ENCODE measurements at places on chromosomes 12 and 14.
A peak's percentile ranks its signal among the peaks of the same experiment; 100 is the strongest.

- no peak for DNase-seq
Measured at GRCh38 chr12:121515615-121516014, 65.2 kb downstream of the KDM2B start.

GRCh38 chr12:89353188-89353822 lies 1.0 kb upstream of the DUSP6 start:
- peak; percentile 91 for DNase-seq

DNA sequence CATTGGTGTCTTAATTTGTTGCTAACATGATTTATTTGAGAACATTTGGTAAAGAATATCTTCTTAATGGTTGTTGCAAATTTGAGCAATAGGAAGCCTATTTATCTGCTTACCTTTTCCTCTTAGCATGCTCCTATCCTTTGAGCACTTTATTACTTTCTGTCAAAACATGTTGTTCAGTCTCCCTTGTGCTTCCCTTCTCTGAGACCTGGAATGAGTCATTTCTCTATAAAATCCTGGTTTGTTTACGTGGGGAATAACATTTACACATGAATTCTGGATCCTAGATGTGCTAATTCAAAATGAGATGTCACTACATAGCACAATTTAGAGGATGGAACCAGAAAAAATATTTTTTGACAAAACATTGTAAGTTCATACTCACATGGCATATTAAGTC lies 844.0 kb upstream of the LRFN5 start:
- DNase-seq = no peak

DNA sequence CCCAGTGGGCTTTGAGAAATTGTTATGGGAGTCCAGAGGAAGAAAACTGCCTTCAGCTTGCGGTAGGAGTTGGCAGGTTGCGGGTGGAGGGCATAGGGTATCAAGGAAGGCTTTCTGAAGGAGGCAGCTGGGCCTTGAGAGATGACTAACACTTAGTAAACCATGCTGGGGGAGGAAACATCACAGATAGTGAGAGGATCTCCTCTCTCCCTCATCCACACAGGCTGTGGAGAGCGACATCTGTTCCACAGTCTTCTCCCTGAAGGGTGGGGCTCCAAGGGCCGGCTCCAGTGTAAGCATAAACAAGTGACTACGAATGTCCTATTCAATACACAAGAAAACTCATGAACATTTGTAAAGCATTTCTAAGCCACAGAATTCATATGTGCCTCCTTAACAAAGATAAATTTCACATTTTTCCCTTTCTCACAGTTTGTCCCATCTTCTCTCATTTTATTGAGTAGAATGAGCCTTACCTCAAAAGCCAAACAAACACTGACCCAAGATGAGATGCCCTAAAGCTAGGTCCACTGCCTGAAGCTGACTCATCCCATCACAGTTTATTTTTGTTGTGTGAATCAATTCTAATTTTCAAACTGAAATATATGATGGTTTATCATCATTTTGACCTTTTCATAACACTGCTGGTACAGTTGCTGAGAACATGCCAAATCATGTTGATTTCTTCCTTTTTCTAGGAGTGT lies 227.9 kb downstream of the SLC25A21 start:
- DNase-seq = no peak

DNA sequence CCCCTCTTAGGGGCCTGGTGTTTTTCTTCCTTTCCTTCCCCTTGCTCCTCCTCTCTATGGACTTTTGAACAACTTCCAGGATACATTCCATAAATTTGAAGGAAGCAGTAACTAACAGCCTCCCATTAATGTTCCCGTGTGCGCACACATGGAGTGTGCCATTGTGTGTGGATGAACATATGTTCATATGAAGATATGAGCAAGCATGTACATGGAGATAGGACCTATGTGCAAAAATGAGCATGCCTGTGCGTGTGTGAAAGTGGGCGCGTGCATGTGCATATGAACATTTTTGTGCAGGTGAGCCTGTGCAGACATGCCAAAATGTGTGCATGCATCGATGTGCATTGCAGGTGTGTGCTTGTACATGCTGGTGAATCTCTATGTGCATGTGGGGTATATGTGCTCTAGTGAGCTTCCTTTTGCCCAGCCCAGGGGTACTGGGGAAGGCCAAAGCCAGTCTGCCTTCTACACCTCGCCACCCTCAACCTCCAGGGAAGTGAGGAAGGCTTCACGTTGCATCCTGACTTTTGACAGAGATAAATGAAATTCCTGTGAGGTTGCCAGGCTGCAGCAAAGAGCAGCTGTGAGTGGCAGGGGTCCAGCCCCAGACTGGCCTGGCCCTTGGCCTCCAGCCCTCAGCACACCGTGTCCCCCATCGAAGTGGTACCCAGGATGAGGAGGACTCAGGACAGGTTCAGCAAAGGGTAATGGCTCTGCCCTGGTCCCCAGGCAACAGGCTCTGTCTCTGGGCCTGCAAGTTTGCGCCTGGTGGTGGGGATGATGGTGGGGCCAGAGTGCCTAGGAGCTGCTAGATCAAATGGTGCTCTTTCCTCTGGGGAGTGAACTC lies 21.1 kb upstream of the PGF start:
- no peak for DNase-seq

Data from aorta (tissue), 5 donors.